ENCODE measurements at places on chromosomes 4 and X. TPM values are rescaled to one million over a fixed set of nuclear protein-coding genes. Genes with fewer than 3 reads are reported as not detected.

LONRF3 gene
- 13.1 TPM for total RNA-seq

STBD1 gene
- 34.7 TPM for total RNA-seq

GRCh38 chr4:66433706-66434105, 763.4 kb upstream of the EPHA5 start:
- no peak for DNase-seq

DNA sequence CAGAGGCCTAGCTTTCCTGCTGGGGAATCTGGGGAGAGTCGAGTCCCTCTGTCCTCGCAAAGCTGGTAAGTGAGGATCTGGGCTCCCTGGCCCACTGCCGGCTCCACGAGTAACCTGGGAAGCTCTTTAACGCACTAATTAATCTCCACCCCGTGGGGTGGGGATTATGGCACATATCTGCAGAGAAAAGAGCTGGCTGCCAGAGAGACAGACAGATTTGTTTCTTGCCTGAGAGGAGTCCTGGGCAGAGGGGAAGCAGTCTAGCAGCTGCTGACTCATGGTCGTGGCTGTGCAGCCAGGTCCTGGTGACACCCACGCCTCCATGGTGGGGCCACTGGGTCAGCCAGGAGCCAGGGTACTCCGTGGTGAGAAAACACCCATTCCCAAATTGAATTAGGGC, 14.0 kb downstream of the SORCS2 start:
- no peak for DNase-seq

GRCh38 chr4:13601048-13601447, 26.5 kb downstream of the BOD1L1 start:
- no peak for DNase-seq

- peak; percentile 18 for DNase-seq
Measured at GRCh38 chr4:25441519-25442117, 64.6 kb downstream of the ANAPC4 start.

DNA sequence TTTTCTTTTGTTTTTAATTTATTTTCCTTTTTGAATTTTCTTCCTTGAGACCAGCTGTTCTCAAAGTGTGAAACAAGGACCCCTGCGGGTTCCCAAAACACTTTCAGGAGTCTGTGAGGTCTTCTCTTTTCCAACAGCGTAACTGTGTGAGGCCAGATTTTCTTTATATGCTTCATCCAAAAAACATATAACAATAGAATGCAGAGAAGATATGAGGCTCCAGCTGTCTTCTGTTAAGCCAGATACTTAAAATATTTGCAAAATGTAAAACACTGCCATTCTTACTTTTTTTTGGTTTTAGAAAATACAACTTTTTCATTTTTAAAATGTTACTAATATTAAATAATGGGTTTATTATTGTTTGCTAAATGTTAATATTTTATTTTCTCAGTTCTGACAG, 27.8 kb downstream of the USP38 start:
- DNase-seq = no peak

GRCh38 chr4:1048773-1049590, 37.6 kb downstream of the FGFRL1 start:
- DNase-seq = peak; percentile 85

DNA sequence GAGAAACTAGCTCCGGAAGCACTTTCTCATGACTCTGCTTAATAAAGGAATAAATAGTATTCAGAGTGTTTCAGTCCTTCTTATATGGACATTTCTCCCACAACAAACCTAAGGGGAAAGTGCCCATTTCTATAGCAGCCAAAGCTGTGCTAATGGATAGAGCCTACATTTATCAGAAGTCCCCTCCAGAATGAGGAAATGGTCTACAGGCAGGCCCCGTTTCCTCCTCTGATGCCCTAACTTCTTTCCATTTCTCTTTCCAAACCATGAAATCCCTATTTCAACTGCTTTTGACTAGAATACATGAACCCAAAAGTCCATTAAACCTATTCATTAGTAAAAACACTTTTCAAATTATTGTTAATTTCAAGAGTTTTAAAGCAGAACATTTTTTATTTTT, 4.5 kb downstream of the ACSL1 start:
- DNase-seq = no peak

DNA sequence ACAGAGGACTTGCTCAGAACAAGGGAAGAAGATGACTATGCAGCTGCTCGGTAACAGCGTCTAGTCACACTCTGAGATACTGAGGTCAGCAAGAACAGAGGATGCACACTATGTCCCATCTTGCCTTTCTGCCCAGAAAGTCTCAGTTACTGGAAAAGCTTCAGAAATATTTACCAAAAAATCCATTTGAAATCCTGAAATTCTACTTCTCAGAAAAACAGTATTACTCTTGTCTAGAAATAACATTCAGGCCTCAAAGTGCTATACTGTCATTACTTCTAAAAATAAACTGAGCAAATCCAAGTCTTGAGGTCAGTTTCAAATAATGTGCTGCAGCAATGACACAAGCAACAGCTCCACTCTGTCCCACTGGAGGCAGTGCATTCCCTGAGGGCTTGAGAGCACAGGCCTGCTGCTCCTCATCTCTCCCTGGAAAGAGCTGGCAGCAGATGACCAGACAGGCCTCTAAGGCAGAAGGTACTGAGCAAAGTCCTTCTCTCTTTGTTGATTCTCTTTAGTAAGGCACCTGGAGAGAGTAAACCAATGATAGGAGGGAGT, 76.9 kb downstream of the CAMK2D start:
- DNase-seq = no peak

DNA sequence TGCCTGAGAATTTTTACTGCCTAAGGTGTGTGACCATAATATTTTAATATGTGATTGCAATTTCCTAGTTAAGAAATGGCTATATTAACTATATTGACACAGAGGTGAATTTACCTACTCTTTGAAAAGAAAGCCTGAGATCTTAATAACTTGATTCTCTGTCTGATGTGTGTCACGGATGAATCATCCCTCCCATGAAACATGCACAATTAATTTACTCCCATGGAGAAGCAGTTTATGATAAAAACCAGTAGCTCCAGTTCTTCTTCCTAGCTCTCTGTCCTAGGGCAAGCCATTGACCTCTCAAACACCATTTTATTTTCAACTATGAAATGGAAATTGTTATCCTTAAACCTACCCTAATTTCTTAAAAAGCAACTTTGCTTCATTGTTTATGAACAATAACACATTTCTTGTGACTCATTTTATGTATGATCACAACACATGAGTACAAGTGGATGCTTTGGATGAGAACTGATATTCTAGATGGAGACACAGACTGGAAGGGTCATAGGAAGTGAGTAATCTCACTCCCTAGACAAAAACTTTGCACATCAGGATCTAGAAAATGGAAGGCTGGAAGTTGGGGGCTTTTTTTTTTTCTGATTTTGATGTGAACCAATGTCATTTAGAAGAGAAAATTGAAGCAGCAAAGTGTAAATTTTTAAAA, 438.3 kb downstream of the GPAT3 start:
- DNase-seq = no peak

DNA sequence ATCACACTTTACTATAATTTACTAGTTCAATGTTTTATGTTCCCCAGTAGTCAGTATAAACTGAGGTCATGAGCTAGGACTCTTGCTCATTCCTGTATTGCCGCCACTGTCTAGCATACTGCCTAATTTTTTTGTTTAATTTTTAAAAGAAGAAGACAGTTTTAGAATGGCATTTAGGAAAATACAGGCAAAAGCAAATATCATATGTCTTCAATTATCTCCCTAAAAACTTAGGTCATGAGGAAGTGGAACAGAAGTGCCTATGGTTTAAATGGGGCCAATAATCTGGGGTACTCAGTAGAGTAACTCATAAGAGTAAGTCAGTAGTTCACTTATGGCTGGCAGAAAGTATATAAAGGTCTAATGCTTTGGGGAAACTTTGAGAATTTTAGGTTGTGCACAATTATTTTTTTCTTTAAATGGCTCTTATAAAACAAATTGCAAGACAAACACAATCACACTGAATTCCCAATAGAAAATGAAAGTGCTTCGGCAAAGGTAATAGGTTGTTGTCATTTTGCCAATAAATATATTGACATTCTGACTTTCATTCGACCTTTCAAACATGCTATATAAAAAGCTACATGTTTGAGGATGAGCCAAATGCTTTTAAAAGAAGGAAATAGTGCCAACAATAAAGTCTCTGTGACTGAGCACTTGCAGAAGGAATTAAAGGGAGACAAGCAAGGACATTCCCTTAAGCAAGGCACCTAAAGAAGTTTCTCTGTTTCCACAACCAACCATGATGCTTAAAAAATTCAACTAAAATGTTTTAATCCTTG, 390.1 kb downstream of the PDGFC start:
- no peak for DNase-seq

GRCh38 chr4:73612032-73612431, 8.2 kb downstream of the RASSF6 start:
- DNase-seq = no peak

P2RY4 gene
- 0.42 TPM for total RNA-seq

STPG2 gene
- 0.19 TPM for total RNA-seq

GDPD2 gene
- total RNA-seq = not detected

ARHGAP36 gene
- not detected for total RNA-seq

KLKB1 gene
- total RNA-seq = not detected

GRCh38 chrX:123732670-123733363, at the start of gene THOC2:
Gene THOC2 (minus strand): TSS chrX:123733052. CDS start chrX:123733022, 30 bp downstream.
- peak; percentile 90 for DNase-seq

DNA sequence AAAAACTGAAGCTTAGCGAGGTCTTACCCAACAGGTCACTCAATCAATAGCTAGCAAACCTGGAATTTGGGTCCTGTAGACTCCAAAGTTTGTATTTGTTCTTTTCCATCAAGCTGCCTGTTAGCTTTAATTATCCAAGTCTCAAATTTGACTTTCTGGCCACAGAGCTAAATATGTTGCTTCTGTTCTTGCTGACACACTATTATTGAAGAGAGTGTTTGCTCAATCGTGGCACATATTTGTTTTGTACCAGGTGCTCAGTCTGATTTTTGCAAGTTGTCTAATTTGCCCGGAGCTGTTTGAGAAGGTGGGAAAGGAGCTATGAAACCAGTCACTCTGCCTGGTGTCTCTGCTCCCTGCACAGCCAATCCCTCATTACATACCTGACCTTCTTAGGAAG, 41.7 kb upstream of the FRMD7 start:
- no peak for DNase-seq

DNA sequence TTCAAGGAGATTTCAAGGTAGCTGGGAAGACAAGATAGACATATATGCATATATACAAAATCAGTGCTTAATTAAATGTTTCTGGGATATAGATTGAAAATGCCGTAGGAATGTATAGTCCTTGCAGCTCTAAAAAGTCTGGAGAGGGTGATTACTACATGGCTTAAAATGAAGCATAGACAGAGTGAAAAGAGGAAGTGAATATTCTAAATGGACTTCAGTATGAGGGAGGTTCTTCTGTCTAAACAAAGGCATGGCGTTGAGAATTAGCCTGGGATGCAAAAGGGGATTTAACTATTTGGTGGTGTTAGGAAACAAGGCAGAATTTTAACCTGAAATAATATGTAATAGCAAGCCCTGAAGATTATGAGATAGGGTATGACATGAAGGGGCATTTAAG, 141.5 kb upstream of the FRMPD4 start:
- no peak for DNase-seq

- peak; percentile 74 for DNase-seq
Measured at GRCh38 chrX:150543230-150544155, 24.9 kb upstream of the MTM1 start.

GRCh38 chr4:24519649-24520048, 64.7 kb downstream of the DHX15 start:
- DNase-seq = no peak

DNA sequence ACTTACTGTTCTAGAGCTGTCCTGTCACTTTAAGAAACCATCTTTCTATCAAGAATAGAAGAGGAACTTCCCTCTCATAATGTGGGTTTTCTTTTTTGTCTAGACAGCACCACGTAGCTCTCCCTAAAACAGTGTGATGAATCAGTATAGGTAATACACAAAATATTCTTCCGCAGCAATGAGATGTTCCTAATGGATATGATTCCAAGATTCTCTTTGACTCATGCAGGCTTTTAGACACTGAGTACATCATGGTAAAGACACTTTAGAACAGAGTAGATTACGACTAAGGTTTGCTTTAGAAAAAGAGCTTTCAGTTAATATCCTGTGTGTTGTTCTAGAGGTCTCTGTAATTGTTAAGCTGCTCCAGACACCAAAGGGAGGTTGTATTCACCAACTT, 69.8 kb downstream of the PTTG2 start:
- no peak for DNase-seq

STS gene
- total RNA-seq = 30.8 TPM

- DNase-seq = peak; percentile 89
Measured at GRCh38 chr4:101347267-101347556, at the start of gene PPP3CA. Gene PPP3CA (minus strand): TSS chr4:101347526.

GRCh38 chrX:119071381-119071780, 1.4 kb upstream of the CT47C1 start:
- no peak for DNase-seq

DNA sequence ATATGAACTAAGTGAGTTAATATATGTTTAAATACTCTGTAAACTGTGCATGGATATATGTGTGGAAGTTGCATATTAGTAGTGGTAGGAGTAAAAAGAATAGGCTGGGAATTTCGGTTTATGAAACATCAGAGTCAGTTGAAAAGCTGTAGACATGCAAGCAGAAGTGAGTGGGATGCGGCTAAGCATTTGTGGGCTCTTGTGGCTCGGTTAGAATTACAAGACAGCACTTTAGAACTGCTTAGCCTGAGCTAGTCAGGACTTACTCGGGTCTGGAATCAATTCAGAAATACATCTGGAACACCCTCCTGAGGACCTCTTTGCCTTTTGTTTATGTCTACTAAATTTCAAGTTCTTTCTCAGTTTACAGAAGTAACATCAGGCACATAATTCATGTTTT, 93.6 kb downstream of the AFF2 start:
- DNase-seq = no peak

MAMLD1 gene
- total RNA-seq = 11.2 TPM

GRCh38 chr4:47686294-47686872, 151.5 kb downstream of the CORIN start:
- DNase-seq = no peak

DNA sequence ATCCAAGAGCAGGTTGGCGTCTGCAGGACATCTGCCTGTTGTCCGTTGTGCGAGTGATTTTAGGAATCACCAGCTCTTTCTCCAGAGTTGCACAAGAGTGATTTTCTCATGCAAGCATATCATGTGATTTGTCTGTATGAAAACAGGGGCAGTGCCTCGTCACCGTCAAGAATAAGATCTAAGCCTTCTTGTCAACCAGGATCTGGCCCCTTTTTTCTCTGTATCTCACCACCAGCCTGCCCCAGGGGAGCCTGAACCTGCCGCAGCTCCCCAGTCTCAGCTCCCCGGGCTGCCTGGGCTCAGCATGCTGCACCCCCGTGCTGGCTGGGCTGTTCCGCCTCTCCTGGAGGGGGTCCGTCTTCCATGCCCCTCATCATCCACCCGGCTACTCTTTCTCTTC, 90.5 kb downstream of the STOX2 start:
- no peak for DNase-seq

GRCh38 chr4:2898001-2898400, 54.4 kb downstream of the ADD1 start:
- no peak for DNase-seq

GRCh38 chrX:113548308-113549015, 707.8 kb upstream of the AMOT start:
- no peak for DNase-seq

DNA sequence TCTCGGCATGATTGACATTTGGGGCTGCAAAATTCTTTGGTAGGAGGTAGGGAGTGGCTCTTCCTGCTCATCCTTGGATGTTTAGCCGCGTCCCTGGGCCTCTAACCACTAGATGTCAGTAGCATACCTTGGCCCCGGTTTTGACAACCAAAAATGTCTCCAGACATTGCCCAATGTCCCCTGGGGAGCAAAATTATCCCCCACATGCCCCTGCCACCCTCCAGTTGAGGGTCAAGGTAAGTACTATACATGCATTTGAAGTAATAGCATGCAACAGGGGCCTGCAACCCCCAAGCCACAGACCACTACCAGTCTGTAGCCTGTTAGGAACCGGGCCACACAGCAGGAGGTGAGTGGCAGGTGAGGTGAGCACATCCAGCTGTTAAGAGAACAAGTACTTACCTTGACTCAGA, 17.6 kb upstream of the KIAA1210 start:
- no peak for DNase-seq
